Inflammatory macrophage treated with lipopolysaccharide for 1 hour (primary cell): ENCODE measurements at places on chromosomes 11 and 22.

- no peak for DNase-seq
These were observed 21.6 kb downstream of the INCENP start for GRCh38 chr11:62145261-62145871.

GRCh38 chr11:68328374-68329091 lies 16.1 kb downstream of the LRP5 start:
- no peak for DNase-seq

DNA sequence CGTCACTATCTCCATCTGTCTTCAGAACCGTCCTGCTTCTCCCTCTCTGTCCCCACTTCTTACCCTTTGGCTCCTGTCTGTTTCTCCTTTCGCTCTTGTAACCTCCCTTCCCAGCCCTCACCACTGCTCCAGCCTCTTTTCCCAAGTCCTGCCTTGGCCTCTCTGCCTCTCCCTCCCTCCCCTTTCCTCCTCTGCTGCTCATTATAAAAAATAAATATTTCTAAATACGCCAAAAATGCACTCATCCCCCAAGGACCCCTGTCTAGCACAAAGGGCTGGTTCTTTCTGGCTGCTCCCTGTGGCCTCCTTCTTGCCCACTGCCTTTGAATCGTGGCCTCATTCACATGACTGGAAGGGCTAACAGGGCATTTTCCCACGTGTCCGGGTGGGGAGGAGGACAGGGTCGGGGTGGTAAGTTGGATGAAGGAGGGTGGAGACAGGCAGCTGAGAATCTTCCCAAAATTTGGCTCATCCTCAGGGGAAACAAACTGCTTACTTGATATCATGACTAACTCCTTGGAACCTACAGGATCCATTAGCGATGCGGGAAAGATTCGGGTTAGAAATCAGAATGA lies 26.4 kb upstream of the OAF start:
- no peak for DNase-seq

GRCh38 chr22:49170053-49170452 lies 657.6 kb downstream of the BRD1 start:
- no peak for DNase-seq

GRCh38 chr11:100855466-100856067 lies 168.5 kb downstream of the ARHGAP42 start:
- peak; percentile 10 for DNase-seq
